ENCODE measurements at places on chromosomes 2 and 18. TPM values are rescaled to one million over a fixed set of nuclear protein-coding genes. Genes with fewer than 3 reads are reported as not detected.

DNA sequence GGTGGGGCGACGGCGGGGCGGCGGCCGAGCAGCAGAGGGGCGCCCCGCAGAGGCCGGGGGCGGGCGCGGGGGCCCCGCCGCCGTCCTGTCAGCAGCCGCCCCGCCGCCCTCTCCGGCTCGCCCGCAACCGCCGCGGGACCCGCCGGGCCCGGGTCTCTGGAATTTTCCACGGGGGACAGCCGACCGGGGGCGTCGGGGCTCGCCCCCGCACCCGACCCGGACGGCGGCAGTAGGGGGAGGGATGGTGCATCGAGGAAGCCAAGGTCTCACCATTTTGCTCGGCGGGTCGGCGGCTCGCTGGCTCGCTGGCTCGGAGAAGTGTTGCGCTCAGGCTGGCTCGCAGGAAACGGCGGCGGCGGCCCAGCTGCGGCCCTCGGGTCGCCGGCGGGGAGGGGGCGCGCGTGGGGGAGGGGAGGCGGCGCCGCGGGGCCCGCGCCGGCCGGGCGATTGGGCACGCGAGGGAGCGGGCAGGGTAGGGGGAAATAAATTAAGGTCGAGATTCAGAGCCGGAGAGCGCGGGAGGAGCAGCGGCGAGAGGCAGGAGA lies 405 bp downstream of the PPP3R1 start:
- no peak for DNase-seq

- DNase-seq = no peak
These were observed 56.2 kb upstream of the LYPD6B start for GRCh38 chr2:148982282-148982681.

NYAP2 gene
- 0.08 TPM for polyA plus RNA-seq

CDH19 gene
- 0.61 TPM for polyA plus RNA-seq

- DNase-seq = no peak
These were observed 10.1 kb downstream of the SRSF7 start for GRCh38 chr2:38740851-38741731.

DNA sequence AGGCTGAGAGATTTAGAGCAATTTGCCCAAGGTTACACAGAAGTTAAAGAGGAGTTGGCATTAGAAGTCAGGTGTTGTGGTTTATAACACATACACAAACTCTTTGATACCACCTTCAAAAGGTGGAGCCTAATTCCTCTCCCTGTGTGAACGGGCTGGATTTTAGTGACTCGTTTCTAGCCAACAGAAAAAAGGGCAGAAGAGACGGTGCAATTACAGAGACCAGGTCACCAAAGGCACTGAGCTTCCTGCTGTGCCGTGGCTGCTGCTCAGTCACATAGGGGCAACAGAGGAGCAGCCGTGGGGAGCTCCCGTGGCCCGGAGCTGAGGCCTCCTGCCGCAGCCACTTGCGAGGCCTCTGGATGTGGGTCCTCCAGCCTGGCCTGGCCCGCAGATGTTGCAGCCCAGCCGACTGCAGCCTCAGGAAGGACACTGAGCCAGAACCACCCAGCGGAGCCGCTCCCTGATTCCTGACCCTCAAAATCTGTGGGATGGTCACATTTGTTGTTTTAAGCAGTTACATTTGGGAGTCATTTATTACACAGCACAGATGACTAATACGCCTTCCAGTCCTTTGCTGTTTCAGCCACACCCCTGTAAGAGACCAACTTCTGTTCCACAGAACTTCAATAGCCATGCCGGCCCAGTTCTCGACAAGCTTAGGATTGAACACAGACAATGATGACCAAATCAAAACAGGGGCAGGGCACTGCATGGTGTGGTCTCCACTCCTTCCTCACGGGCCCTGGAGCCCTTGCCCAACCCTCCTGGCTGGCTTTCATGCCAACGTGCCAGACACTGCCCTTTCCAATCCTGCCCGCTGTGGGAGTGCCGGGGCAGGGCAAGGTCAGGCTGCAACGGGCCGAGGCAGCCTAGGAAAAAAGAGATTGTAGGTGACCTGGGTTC lies 17.1 kb downstream of the EDAR start:
- DNase-seq = no peak

DNA sequence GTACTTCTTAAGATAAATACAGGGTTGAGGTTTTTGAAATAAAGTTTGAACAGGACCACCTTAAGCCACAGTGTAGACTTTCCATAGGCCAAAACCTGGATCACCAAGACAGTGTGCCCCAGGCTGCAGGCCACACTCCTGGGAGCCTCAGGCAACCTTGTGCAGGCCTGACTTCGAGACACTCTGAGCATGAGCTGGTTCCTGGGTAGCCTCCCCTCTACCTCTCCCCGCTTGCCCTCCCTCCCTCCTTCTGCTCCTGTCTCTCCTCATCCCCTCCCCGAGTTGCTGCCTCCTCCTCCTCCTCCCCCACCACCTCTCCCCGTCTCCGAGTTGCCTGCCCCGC lies 10.6 kb upstream of the PROC start:
- DNase-seq = no peak

- DNase-seq = peak; percentile 29
These were observed 48.2 kb upstream of the KCNG2 start for GRCh38 chr18:79749251-79750191.
